Camera-type eye (tissue), 1 donor: ENCODE measurements at places on chromosomes 1 and 21. TPM values are rescaled to one million over a fixed set of nuclear protein-coding genes. Genes with fewer than 3 reads are reported as not detected.

Gene TCHHL1
- not detected for total RNA-seq

Gene KRTAP19-1
- total RNA-seq = not detected

Gene ACOT11
- total RNA-seq = 26.9 TPM

Gene GJB5
- total RNA-seq = 1.0 TPM

Gene C8A
- total RNA-seq = not detected
